ENCODE measurements at places on chromosomes 2 and 18.
A peak's percentile ranks its signal among the peaks of the same experiment; 100 is the strongest.

GRCh38 chr18:60892855-60893254 lies 440.4 kb upstream of the CDH20 start:
- no peak for DNase-seq

DNA sequence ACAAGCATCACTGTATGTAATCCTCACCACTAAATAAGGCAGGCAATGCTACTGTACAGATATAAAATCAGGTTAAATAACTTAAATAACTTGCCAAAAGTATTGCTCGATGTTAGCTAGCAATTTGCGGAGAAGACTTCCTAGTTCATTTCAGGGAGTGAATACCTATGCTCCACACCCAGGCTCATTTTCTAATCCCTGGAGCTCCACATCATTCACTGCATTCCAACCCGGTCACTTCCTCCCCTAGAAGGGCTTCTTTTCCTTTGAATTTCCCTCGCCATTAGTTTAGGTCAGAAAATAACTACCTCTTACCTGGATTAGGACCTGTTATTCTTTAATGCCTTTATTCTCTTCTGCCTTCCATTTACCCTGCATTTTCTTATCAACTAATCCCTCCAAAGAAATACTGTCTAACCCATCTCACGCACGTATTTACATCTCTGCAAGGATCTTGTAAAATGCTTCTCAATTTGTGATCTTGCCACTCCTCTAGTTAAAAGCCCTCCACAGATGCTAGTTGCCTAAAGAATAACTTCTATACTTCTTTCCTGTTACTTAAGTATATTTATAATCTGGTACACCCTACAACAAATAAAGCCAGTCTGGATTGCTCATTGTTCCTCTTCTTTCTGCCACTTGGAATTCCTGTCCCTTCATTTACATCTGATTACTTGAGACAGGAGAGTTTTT lies 599.8 kb downstream of the NRXN1 start:
- no peak for DNase-seq

DNA sequence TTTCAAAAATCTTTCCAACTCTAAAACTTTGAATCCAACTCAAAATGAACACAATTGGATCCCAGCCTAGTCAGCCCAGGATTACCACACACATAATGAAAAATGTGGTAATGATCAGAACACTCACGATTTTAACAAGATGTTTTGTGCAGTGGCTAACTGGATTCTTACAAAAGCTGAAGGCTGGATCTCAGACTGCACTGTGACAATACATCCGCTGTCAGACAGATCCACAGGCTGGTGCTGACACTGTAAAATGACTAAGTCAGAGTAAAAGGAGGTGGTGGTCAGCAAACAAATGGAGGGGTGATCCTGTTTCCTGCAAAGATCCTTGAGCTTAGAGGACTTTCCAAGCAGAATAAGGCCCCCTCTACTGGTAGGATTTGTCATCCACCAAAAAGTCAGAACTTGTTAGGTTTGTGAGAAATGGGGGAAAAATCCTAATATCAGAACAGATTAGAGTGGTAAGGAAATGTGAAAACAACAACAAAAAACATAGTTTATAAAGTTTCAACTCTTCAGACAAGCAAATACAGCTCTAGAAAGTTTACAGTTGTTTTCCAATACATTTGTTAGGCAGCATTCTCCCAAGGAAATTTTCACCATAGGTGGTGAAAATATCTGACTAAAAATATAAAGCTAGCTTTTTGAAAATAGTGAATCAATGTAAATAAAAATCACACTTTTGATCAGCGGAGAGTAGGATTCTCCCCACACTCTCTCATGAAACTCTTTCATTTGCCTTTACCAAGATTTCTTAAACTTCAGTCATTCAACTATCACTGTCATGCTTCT lies 211.9 kb downstream of the AGPS start:
- peak; percentile 46 for DNase-seq

DNA sequence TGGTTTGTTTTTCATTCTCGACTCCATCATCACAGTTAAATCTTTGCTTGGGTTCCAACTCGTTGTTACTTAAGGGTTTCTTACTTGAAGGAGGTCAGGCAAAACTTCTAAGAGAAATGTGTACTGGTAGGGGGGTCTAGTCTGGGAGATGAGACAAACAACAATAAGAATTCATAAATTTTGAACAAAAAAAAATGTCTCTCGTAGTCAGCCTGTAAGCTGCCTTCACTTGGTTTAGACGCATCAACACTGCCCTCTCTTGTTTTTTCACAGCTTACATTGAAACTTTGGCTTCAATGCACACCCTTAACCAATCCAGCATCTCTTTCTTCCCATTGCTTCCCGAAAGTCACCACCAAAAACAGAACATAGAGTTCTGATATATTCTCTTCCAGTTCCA lies 576.4 kb upstream of the PIK3C3 start:
- no peak for DNase-seq

GRCh38 chr2:171406044-171406443 lies 27.7 kb downstream of the METTL8 start:
- no peak for DNase-seq

All from suppressor macrophage (primary cell).